ENCODE measurements at places on chromosomes 16 and 17. TPM values are rescaled to one million over a fixed set of nuclear protein-coding genes. Genes with fewer than 3 reads are reported as not detected.

The CEP295NL gene
- 4.7 TPM for total RNA-seq

The IKZF3 gene
- total RNA-seq, result not detected

The KRTAP4-6 gene
- total RNA-seq, result not detected

The ACBD4 gene
- total RNA-seq, result 5.0 TPM

The RNF112 gene
- total RNA-seq, result under 0.01 TPM

The CD300H gene
- not detected for total RNA-seq

The CDK5R1 gene
- 5.2 TPM for total RNA-seq

The ZNF263 gene
- total RNA-seq, result 41.6 TPM

The MMP2 gene
- total RNA-seq, result 225 TPM

The CFAP119 gene
- total RNA-seq, result 2.5 TPM

The TM4SF5 gene
- total RNA-seq, result not detected

The MARCHF10 gene
- total RNA-seq, result not detected

The KRT20 gene
- total RNA-seq, result not detected

The EFTUD2 gene
- total RNA-seq, result 158 TPM
